Chondrocyte (in vitro differentiated cells): ENCODE measurements at places on chromosomes 3 and 15.

GRCh38 chr3:6921066-6921465, 60.2 kb downstream of the GRM7 start:
- no peak for DNase-seq

- DNase-seq: no peak
Observed at GRCh38 chr3:73389117-73389813, 235.5 kb downstream of the PDZRN3 start.

DNA sequence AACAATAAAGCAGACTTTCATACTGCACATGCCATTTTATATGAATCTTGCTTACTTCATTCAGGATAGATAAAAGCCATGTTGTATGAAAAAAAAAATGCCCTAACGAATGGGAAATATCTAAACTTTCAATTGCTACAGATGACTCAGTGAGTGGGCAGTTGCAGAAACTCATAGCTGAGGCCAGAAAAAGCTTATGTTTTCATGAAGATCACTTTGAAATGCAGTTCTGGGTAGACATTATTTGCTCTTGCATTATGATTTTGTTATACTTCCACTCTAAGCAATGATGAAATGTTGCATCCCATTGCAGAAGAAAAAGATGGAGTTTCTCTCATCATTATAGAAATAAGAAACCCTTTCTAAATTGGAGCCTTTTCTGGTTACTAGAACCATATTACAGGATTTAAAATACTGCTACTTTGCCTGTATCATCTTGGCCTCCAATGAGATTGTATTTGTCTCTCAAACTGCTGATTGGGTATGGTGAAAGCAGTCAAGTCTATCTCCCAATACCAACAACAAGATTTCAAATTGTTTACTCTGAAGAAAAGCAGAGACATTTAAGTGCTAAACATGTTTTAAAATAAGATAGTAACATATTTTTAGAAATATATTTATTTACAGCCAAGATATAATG, 17.0 kb downstream of the PEAK1 start:
- DNase-seq: no peak

- DNase-seq: no peak
Observed at GRCh38 chr3:172803489-172803888, 53.0 kb downstream of the ECT2 start.

DNA sequence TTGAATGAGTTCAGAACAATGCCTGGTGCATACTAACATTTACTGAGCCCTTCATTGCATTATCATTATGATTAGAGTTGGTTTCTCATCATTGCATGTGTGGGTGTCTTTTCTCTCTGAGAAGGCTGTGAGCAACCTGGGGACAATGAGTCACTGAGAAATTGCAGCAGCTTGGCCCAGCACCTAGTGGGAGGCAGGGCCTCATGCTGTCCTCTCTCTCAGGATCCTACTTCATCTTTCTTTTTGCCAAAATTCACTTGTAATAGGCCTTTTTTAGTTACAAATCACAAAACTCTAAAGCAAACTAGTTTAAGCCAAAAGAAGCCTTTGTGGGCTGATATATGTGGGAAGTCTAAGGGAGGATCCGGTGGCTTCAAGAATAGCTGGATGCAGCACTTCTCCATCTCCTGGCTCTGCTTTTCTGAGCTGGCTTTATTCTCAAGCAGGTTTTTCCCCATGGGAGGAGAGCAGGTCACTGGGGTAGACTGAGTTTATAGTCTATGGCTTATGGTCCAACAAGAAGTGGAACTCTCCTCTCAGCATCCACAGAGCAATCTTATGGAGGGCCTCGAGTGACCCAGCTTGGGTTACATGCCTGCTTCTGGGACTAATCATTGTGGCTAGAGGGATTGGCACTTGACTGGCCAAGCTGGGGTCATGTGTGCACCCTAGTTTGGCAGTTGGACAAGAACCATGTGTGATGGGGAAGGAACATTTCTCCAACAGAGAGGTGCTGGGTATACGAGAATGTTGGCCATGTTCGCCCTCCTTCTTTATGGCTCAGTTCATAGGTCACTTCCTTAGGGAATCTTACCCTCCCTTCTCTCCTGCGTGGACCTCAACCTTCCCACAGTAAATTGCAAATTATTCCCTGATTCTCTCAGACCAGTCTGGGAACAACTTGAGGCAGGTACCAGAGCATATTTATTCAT, 8.7 kb upstream of the CAMK1 start:
- no peak for DNase-seq
